ENCODE measurements at places on chromosomes 6 and 20. TPM values are rescaled to one million over a fixed set of nuclear protein-coding genes. Genes with fewer than 3 reads are reported as not detected.

Gene BPIFB2
- total RNA-seq = not detected

Gene WFDC11
- total RNA-seq = not detected

Gene SERPINB6
- 70.5 TPM for total RNA-seq

Gene FAM209B
- not detected for total RNA-seq
